ENCODE measurements at places on chromosomes 2 and 18. TPM values are rescaled to one million over a fixed set of nuclear protein-coding genes. Genes with fewer than 3 reads are reported as not detected.

The BUB1 gene
- total RNA-seq, result 45.8 TPM

The INPP1 gene
- 4.1 TPM for total RNA-seq

The C1D gene
- total RNA-seq, result 13.6 TPM

The IL1R1 gene
- 8.1 TPM for total RNA-seq

The RGPD3 gene
- 0.18 TPM for total RNA-seq

The PTH2R gene
- total RNA-seq, result not detected

The ZSWIM2 gene
- total RNA-seq, result not detected

The PKDCC gene
- total RNA-seq, result 55.6 TPM

The MYCN gene
- not detected for total RNA-seq

The ARMC9 gene
- total RNA-seq, result 46.6 TPM

The SERPINB12 gene
- total RNA-seq, result not detected

The C2orf15 gene
- total RNA-seq, result under 0.01 TPM

The MPHOSPH10 gene
- total RNA-seq, result 15.6 TPM

The MIB1 gene
- total RNA-seq, result 83.6 TPM

The GALNT14 gene
- not detected for total RNA-seq

The ANO7 gene
- 0.36 TPM for total RNA-seq

The KIF1A gene
- under 0.01 TPM for total RNA-seq

The C2orf76 gene
- 9.7 TPM for total RNA-seq

The ATP8B1 gene
- total RNA-seq, result 136 TPM

The PXDN gene
- total RNA-seq, result 153 TPM

The PAX8 gene
- 0.28 TPM for total RNA-seq

The GNAL gene
- 0.28 TPM for total RNA-seq

The SIX2 gene
- not detected for total RNA-seq

The TEKT4 gene
- total RNA-seq, result not detected

The GKN1 gene
- total RNA-seq, result not detected

The STPG4 gene
- total RNA-seq, result 0.28 TPM

The NMUR1 gene
- total RNA-seq, result not detected

The NPHP1 gene
- total RNA-seq, result 1.8 TPM

The RAPGEF4 gene
- 3.2 TPM for total RNA-seq

The QPCT gene
- total RNA-seq, result 2.2 TPM

The ASTL gene
- not detected for total RNA-seq

The CCDC74B gene
- total RNA-seq, result 3.9 TPM

The SKOR2 gene
- not detected for total RNA-seq

The ADD2 gene
- not detected for total RNA-seq

The CRYGC gene
- total RNA-seq, result not detected

The IL36RN gene
- total RNA-seq, result not detected

The MZT2A gene
- 25.8 TPM for total RNA-seq

The PEX13 gene
- total RNA-seq, result 34.8 TPM

The TRIM43 gene
- not detected for total RNA-seq

The ST8SIA3 gene
- not detected for total RNA-seq

The ECEL1 gene
- not detected for total RNA-seq

The WNT10A gene
- total RNA-seq, result not detected

The SLC5A7 gene
- total RNA-seq, result not detected

The CPO gene
- total RNA-seq, result not detected

The CNDP2 gene
- total RNA-seq, result 52.0 TPM

The UGT1A5 gene
- not detected for total RNA-seq

The CASP10 gene
- 0.28 TPM for total RNA-seq

The DES gene
- 4.3 TPM for total RNA-seq

The SIX3 gene
- not detected for total RNA-seq

The CTAGE1 gene
- total RNA-seq, result under 0.01 TPM

The PLGLB1 gene
- 0.28 TPM for total RNA-seq

The TMEM182 gene
- 1.3 TPM for total RNA-seq
